Activated CD4-positive, alpha-beta T cell treated with anti-CD3 and anti-CD28 coated beads for 4 hours (primary cell): ENCODE measurements at places on chromosomes 5 and 9.

GRCh38 chr5:1156033-1156753 is 44.3 kb upstream of the SLC12A7 start:
- DNase-seq, result no peak

- DNase-seq, result no peak
Measured at GRCh38 chr9:77651203-77651602, 3.1 kb upstream of the GNA14 start.

GRCh38 chr9:23741351-23741750 is 84.7 kb downstream of the ELAVL2 start:
- no peak for DNase-seq

DNA sequence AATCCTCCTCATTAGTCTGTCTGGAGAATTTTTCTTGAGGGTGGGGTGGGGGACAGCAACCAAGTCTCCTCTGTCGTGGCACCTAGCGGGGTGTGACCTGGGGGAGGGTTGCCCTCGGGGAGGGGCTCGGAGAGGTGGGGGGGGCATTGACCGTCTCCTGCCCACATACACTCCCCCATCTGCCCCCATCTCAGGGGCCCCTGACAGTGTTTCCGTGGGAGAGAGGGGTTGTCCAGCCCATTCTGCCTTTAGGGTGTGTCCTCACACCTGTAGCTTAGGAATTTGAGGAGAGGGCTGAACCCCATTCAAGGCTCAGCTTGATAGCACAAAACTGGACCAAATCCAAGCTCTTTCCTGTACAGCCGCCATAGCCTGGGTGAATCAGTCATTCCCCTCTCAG is 5.9 kb upstream of the CXXC5 start:
- no peak for DNase-seq

DNA sequence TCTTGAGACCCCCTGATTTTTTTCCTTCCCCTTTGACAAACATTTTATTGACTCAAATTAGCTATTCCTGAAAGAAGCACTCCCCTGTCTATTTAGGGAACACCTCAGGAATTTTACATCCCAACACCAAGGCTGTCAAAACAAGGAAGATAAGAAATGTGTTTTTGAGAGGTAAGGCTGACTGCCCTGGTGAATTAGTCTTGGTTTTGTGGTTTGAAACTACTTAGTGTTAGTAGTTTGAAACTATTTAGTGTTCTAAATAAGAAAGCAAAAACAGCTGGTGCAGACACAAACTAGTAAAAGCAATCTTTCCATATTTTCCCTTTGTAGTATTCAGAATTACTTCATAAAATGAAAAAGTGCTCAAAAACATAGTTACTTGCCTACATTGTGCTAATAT is 120.7 kb downstream of the PCSK1 start:
- no peak for DNase-seq

- no peak for DNase-seq
Measured at GRCh38 chr5:132673939-132674630, at the start of gene IL4. IL4 (plus strand) TSS chr5:132673989; CDS start chr5:132674051, 62 bp downstream.

DNA sequence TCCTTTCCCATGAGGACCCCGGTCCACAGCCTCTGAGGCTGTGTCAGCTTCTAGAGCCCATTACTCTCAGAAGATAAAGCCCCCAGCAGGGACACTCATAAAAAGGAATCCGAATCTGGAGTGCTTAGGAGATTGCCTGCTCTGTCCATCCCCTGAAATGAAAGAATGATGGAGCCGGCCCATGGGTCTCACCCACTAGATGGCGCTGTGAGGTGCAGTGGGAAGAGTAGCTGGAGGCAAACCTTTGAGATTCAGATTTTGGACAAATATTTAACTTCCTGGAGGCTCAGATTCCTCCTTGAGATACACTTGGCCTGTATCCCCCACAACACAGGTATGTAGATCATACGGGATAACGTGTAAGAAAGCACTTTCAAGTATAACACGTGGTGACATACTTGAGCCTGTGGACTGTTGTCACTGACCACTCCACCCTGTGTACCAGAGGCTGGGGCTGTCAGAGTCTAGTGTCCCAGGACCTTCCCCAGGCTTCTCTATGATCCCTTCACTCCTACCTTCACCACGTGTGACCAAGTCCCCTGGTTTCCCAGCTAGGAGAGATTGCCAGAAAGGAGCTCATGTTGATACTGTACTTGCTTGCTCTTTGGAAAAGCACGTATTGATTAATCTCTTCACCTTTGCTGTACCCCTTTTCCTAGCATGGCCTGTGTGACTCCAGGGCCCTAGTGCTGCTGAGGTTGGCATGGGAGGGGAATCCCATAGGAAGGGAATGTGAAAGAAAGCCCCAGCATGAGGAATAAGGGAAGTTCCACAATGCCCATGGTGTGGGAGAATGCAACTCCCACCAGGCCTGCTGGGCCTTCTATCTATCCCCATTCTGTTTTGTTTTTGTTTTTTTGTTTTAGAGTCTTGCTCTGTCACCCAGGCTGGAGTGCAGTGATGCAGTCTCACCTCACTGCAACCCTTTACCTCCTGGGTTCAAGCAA is 32.1 kb downstream of the TRMO start:
- DNase-seq, result peak; percentile 76

GRCh38 chr9:93259490-93260262 is 75.7 kb downstream of the WNK2 start:
- no peak for DNase-seq

GRCh38 chr9:128829477-128830251 is at the start of gene SPOUT1:
SPOUT1 (minus strand) TSS chr9:128829794; CDS start chr9:128829780, 14 bp downstream.
- peak; percentile 91 for DNase-seq

- DNase-seq, result no peak
Measured at GRCh38 chr5:119031011-119031886, 39.6 kb upstream of the DMXL1 start.

DNA sequence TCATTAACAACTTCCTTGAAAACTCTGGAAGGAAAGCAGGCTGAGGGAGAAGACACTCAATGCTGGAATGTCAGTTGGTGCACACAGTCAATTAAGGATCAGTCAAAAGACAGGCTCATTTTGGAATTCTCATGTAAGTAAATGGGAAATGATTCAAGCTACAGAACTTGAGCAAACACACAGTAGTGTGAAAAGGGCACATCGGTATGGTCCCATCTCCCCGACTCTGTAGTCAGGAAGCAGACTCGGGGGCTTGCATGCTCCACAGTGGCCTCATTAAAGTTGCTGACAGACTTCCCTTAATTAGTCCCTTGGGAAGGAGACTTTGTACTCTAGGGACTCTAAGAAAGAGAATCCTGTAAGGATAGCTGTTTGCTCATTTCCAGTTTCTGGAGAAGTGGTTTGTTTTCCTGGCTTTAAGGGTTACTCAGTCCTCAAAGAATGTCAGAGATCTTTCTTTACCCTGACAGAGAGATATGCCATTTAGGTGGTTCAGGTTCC is 339.2 kb downstream of the ADAMTS6 start:
- no peak for DNase-seq

GRCh38 chr9:38047301-38048251 is 21.5 kb downstream of the SHB start:
- no peak for DNase-seq

- no peak for DNase-seq
Measured at GRCh38 chr5:69364414-69364813, 4.9 kb downstream of the AK6 start.

DNA sequence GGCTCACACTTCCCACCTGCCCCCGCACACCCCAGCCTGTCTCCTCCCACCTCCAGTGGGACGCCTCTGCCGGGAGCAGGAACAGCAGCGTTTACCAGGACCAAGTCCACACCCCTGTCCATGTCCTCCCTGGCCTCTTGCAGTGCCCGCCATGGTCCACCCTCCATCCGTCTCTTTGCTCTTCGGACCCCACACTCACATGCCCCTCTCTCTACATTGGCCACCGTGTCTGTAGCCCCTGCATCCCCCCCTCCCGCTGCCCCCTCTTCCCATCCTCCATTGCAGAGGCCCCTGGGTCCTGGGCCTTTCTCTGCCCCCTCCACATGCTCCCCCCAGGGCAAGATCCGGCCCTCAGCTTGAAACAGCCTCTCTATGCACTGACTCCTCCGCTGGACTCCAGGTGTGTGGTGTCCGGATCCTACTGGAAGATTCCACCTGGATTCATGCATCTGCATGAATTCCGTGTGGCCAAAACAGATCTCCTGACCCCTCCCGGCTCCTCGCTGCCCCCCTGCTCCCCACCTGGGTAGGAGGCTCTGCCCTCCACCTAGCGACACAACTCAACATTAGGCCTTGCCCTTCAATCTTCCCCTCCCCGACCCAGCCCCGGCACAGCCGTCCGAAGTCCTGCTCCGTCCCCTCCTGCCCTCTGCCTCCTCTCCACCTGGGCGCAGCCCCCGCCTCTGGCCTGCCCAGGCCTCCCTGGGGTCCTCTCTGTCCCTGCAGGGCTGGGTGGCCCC is 168.5 kb downstream of the OLFM1 start:
- no peak for DNase-seq

- DNase-seq, result no peak
Measured at GRCh38 chr5:170513856-170514525, 10.2 kb downstream of the KCNIP1 start.

DNA sequence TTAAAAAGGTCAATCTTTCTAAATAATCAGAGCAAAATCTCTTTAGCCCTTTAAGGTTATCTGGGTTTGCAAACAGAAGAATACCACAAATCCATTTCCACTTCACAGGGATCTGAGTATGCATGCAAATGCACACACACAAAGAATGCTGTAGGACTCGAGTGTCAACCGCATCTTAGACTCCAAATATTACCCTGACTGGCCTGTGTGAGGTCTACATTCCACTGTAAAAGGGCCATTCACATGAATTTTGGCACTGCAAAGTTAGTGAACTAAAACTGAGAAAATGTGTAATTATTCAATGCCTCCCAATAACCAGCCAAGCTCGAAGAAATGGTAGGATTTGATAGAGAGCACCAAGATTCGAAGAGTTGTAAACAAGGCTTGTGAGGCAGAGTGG is 199.9 kb downstream of the AGTPBP1 start:
- no peak for DNase-seq

DNA sequence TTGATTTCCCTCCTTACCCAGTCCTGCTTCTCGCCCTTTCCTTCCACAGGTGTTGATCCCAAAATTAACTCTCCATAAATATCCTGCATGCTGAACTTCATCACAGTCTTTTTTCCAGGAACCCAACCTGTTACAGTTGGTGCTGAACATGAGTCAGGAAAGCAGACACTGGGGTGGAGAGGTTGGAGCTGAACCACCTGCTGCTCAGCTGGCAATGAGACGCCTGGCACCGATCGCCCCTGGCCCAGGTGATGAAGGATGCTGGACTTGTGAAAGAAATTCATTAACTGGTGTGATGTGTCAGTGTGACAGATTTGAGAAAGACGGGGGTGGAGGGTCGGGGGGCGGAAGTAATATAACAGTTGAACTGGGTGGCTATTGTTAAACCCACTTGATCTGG is 30.6 kb downstream of the CPLX2 start:
- no peak for DNase-seq

- DNase-seq, result no peak
Measured at GRCh38 chr9:131433302-131433854, 39.5 kb downstream of the PRRC2B start.

GRCh38 chr9:93081081-93081529 is 14.9 kb upstream of the CARD19 start:
- no peak for DNase-seq

DNA sequence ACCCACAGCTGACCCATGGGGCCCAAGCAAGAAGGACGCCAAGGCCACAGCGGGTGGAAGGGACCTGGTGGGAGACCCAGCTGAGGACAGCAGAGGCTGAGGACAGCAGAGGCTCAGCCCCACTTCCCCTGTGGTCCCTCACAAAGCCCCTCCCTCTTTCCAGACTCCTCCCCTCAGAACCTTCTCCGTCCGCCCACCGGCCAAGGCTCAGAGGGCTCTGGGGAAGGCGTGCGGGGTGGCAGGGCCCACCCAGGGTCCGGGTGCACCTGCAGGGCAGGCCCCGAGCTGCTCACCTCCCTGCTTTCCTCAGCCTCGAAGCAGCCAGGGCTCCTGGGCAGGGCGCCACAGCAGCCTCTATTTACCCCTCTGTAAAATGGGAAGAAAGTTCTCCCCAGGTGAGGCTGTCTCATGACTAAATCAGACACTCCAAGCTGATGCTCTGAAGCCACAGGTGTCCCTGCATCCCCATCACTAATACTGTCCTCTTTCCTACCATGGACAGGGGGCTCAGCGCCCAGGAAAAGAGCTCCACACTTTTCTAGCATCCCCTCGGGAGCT is 137.9 kb upstream of the PPP1R26 start:
- DNase-seq, result no peak

GRCh38 chr5:124906339-124907097 is 160.1 kb upstream of the ZNF608 start:
- no peak for DNase-seq

- DNase-seq, result no peak
Measured at GRCh38 chr5:62214701-62215100, 91.3 kb upstream of the KIF2A start.

DNA sequence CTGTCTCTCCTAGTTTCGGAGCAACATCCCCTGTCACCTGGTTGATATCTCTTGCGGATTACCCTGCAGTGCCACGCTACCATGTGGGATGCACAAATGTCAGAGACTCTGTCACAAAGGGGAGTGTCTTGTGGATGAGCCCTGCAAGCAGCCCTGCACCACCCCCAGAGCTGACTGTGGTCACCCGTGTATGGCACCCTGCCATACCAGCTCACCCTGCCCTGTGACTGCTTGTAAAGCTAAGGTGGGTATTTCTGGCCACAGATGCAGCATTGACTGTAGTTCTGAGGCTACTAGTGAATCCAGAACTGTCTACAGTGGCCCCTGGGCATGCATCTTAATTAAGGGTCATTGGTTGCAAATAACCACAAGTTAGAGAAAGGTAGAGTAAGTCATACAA is 50.8 kb downstream of the AQP7 start:
- no peak for DNase-seq

- DNase-seq, result no peak
Measured at GRCh38 chr9:127175319-127175715, 52.9 kb upstream of the ANGPTL2 start.

DNA sequence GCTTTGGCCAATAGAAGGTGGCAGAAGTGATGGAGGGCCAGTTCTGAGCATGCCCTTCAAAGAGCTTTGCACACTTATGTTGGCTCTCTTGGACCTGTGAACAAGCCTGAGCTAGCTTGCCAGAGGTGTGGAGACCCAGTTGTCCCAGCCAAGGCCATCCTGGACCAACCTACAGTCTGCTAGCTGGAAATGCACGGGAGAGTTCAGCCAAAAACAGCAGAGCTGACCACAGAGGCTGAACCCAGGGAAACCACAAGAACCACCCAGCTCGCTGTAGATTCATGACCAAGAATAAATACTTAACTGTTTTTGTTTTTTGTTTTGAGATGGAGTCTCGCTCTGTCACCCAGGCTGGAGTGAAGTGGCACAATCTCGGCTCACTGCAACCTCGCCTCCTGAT is 65.4 kb upstream of the HAND1 start:
- DNase-seq, result no peak

DNA sequence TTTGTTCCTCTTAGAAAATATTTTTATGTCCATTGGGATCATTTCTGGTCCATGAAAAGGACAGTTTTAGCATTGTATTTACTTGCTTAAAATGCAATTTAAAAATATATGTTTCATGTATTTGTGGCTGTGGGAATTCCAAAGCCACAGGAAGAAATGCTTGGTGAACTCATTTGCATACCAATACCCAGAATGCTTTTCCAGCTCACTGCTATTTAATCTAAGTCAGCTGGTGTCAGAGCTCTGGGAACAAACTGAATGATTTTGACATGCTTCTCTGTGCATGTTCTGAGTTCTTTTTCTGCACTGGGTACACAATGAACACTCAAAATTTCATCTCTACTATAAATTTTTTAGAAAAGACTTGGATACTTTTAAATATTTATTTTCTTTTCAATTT is 482.8 kb upstream of the ARRDC3 start:
- DNase-seq, result no peak

GRCh38 chr5:61910771-61911170 is 395.2 kb upstream of the KIF2A start:
- no peak for DNase-seq
